CD8-positive, alpha-beta memory T cell (primary cell): ENCODE measurements at places on chromosomes 1 and 21. TPM values are rescaled to one million over a fixed set of nuclear protein-coding genes. Genes with fewer than 3 reads are reported as not detected.
A peak's percentile ranks its signal among the peaks of the same experiment; 100 is the strongest.

DNA sequence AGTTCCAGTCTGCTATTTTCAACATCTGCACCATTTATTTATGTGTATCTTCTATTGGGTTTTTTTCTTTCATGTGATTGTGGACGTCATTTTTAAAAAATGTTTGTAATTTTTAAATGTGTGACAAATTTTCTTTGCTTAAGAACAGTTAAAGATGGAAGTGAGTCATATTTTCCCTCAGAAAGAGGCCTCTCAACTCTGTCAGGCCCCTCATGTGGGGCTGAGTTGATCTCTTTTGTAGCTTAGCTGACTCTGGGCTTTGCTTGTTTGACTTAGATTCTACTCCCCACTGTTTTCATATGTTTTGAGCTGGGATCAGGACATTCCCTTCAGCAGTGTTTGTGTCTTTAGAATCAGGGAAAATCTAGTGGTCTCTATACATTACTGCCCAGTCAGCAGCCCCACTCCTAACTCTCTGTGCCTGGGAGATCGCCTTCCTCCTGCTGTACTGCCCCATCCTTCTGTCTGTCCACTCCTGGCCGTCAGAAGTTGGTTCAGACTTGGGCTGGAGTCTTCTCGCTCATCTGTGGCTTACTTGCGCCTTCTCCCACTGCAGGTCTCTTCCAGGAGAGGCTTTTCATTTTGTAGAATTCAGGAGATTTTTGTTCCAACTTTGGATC, 137.4 kb downstream of the DYRK1A start:
- no peak for DNase-seq

The RNU1-3 gene
- not detected for polyA plus RNA-seq

GRCh38 chr21:41726970-41727783, 39.7 kb downstream of the RIPK4 start:
- no peak for DNase-seq

GRCh38 chr21:14587266-14587665, 41.2 kb upstream of the SAMSN1 start:
- DNase-seq = no peak

DNA sequence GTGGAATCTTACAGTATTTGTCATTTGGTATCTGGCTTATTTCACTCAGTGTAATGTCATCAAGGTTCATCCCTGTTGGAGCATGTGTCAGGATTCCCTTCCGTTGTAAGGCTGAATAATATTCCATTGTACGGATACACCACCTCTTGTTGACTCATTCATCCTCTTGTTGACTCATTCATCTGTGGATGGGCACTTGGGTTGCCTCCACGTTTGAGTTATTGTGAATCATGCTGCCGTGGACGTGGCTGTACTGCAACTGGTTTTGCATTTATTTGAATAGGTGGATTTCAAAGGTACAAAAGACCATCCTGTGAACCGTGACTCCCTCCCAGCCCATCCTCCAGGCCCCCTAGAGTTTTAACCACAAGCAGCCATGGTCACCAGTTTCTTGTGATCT, 11.9 kb upstream of the TCP10L start:
- no peak for DNase-seq

DNA sequence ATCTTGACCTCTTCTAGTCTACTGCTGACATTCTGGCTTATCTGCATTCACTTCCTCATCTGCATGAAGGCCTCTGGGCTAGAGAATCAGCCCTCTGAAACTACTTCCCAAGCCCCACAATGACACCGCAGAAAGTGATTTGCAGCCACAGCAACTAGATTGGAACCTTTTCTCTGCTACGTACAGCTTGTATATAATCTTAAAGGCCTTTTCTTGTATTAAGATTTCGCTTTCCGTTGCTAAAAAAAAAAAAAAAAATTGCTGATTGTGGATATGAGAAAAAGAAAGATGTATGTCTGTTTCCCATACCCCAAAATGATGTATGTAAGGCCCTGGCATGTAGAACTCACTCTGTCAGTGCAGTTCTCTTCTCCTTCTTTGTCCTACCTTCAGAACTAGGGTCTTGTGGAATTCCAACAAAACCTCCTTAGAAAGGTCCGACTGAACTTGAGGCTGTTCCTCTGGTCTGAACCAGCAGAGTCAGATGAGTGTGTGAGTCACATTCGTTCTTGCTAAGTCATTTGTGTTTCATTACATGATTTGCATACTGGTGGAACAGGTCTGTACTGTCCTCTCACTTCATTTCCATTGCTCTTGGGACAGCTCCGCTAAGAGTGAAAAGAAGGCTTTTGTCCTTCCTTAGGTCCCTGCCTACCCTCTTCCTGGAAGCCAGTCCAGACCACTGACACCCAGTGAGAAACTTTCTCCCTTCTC, 62.7 kb downstream of the PLPP3 start:
- DNase-seq = no peak

GRCh38 chr1:67162954-67163353, 3.3 kb upstream of the IL23R start:
- no peak for DNase-seq

The OR2AK2 gene
- polyA plus RNA-seq = not detected

DNA sequence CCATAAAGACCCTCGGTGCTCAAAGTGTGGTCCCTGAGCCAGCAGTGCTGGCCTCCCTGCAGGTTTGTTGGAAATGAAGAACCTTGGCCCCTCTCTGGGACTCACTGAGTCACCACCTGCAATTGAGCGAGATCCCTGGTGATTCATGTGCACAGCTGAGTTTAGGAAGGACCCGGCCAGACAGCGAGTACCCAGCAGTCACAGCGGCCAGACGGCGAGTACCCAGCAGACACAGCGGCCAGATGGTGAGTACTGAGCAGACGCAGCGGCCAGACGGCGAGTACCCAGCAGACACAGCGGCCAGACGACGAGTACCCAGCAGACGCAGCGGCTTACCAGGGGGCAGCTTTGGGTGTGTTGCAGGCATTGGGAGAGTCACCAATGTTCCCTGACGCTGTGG, 123.8 kb downstream of the PRDM16 start:
- no peak for DNase-seq

DNA sequence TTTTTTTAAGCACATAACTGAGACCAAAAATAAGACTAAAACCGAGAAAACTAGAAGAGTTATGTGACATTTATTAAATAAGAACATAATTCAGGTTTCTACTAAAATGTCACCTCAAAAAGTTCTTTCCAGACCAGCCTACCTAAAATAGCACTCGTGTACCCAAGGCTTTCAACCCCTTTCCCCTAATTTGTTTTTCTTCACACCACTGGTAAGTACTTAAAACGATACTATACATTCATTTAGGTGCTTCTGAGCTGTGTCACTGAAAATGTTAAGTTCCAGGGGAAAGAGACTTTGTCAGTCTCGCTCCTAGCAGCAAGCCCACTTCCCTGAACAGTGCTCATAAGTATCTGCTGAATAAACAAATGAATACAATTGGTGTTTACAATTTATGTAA, 6.8 kb downstream of the RRAGC start:
- no peak for DNase-seq

DNA sequence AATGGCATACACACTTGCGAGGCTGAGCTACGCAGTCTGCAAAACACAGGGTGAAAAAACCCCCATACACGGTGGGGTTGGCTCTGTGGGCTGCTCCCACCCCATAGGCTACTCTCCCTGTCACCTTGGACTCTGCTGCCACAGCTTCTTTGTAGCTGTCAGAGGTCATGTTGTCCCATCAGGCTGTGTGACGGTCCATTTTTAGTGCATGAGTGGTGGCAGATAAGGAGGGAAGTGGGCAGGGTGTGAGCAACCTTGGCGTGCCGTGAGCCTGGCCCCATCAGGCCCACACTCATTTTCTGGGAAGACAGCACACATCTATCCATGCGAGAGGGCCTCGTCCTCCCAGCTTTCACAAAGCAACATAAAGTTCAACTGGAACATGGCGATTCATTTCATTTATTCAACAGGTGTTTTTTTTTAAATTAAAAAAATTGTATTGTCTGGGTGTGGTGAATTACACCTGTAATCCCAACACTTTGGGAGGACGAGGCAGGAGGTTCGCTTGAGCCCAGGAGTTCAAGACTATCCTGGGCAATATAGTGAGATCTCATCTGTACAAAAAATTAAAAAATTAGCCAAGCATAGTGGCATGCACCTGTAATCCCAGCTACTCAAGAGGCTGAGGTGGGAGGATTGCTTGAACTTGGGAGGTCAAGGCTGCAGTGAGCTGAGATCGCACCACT, 9.5 kb downstream of the GPR137B start:
- DNase-seq = no peak

The NPHS2 gene
- not detected for polyA plus RNA-seq

- DNase-seq = no peak
These were observed 103.6 kb downstream of the SPAG17 start for GRCh38 chr1:118081387-118081786.

DNA sequence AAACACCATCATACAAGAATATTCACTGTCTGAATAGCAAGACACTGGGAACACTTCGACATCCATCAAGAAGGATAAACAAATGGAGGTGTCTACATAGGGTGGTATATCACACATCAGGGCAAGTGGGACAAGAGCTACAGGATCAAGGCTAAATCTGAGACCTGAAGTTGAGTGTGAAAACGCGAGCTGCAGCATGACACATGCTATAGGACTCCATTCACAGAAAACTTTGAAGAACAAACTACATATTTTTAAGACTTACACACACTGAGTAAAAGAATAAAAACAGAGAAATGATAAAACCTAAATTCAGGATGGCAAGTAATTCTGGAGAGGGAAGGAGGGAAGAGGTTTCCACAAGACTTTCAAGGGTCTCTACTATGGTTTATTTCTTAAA, 2.1 kb downstream of the TTC39A start:
- DNase-seq = no peak

- DNase-seq = no peak
These were observed 32.8 kb downstream of the ZC3H11B start for GRCh38 chr1:219580009-219580676.

The ROR1 gene
- polyA plus RNA-seq = not detected

The RSRP1 gene
- 47.5 TPM for polyA plus RNA-seq

DNA sequence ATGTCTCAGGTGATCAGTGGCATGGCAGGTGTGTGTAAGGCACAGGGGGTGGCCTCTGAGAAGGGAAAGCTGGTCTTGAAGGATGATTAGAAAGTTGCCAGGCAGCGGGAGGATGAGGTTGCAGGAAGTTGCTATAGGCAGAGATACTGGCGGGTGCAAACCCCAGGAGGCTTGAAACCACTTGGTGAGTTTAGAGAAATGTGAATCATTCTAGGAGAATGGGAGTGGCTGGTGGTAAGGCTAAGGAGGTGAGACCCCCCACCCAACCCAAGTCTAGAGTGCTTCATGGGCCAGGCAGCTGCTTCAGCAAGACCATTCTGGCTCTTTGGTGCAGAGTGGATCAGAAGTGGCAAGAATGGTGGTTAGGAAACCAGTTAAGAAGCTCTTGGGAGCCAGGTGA, 9.0 kb downstream of the SH2D2A start:
- no peak for DNase-seq

DNA sequence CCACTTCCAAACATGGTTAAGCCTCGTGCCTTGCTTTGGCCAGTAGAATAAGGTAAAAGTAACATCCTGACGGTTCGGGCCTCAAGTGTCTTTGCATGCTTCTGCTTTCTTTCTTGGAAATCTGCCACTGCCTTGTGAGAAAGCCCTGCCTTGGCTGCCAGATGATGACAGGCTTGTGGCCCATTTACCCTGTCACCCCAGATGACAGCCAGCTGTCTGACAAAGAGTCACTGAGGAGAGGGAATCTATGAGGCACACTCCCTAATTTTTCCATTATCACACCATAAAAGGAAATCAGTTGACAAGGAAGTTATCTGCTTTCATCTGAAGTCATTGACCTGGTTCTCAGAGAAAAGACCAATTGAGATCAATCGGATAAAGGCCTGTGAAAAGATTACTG, 199.8 kb downstream of the USH2A start:
- DNase-seq = no peak

The KCNJ6 gene
- polyA plus RNA-seq = not detected

GRCh38 chr1:72483846-72484357, 201.6 kb upstream of the NEGR1 start:
- no peak for DNase-seq

GRCh38 chr1:214917081-214917635, 165.4 kb upstream of the KCNK2 start:
- no peak for DNase-seq

- DNase-seq = no peak
These were observed 164.7 kb downstream of the NPHP4 start for GRCh38 chr1:5827516-5827915.

- peak; percentile 73 for DNase-seq
These were observed at the start of gene S100A10 for GRCh38 chr1:151993734-151994496. Gene S100A10 (minus strand): TSS chr1:151993859. CDS start chr1:151986230, 7,629 bp downstream.

- DNase-seq = no peak
These were observed 6.2 kb downstream of the FBXO2 start for GRCh38 chr1:11648039-11648438.
